ENCODE measurements at places on chromosomes 1 and 21.

DNA sequence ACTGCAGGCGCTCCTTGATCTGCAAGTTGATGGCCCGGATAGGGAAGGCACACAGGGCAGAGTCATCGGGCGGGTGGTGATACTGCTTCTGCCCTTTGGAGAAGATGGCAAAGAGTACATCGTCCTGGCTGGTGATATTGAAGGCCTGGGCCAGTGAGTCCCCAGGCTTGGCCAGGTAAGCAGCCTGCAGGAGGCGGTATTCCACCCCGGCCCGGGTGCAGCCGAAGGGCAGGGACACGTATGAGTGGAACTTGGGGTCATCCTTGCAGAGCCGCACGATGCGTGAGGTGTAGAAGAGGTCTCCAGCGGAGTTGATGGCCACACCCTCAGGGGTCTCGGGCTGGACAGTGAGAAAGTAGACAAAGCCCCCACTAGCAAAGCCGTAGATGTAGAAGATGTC is 27.4 kb downstream of the PLXNA2 start:
- DNase-seq, result no peak

- no peak for DNase-seq
Measured at GRCh38 chr21:46054031-46054430, 43.9 kb upstream of the COL6A2 start.

- no peak for DNase-seq
Measured at GRCh38 chr1:224065455-224065854, 48.5 kb upstream of the FBXO28 start.

DNA sequence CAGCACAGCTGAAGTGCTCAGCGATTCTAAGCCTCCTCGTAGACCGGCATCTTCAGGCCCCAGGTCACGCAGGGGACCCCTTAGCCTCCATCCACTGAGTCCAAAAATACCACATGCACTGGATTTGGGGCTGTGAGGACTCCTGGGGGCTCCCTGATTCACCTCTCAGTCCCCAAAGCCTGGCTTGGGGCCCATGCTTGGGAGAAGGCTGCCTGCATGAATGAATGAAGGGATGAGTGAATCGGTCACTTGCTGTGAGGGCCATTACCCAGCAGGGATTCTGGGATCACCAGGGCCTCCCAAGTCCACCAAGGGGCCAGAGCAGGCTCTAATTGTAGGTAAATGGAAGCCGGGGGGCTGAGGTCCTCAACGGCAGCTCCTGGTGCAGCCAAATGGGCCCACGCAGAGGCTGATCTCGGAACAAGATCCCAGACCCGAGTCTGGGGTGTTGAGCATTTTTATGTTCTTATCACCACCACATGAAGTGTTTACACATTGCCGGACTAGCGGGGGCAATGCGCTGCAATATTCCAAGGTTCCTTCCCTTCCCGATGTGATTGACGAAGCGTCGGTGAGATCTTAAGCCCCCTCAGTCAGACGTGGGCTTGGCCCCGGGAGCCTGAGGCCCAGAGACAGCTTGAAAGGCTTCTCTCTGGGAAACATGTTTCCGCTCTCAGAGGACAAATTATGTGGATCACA is 13.6 kb upstream of the ARHGEF16 start:
- DNase-seq, result no peak

DNA sequence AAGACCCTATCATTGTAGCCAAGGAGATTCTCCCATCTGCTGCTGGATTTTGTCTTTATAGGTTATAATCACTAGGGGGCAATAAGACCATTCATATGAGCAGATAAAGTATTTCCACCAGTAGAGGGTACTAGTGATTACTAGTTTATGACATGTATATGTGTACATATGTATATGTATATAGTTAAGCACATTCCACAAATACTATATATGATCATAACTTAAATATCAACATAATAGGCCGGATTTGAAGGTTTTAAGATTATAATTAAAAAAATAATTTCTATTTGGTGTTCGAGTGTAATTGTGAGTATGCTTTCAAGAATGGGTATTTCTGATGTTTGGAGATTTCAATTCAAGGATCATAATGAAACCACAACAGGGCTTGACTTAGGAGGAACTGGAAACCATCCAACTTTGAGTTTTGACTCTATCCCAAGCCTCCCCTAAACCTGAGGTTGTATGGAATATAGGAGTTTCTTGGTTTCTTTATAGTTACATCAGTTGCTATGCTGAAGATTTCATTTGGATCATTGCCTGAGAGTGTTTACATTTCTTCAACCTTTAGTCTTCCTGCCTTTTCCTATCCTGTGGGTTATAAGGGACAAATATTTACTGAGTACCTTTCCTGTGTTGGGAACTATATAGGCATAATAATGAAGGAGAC is 16.9 kb downstream of the TCEANC2 start:
- DNase-seq, result peak; percentile 38

- no peak for DNase-seq
Measured at GRCh38 chr1:19448491-19449439, 36.6 kb downstream of the CAPZB start.

- DNase-seq, result no peak
Measured at GRCh38 chr1:240667351-240667750, 55.4 kb upstream of the GREM2 start.

- no peak for DNase-seq
Measured at GRCh38 chr1:109466452-109467300, at the start of gene SYPL2. Gene SYPL2, plus strand, starts transcription at chr1:109466546. Its CDS starts 298 bp downstream, at chr1:109466844.

GRCh38 chr1:18100491-18101063 is 7.0 kb upstream of the IGSF21 start:
- DNase-seq, result peak; percentile 51

GRCh38 chr1:245158913-245159312 is 4.1 kb downstream of the KIF26B start:
- no peak for DNase-seq

- no peak for DNase-seq
Measured at GRCh38 chr1:185663332-185663731, 70.9 kb upstream of the HMCN1 start.

GRCh38 chr1:189103956-189104355 is 1373.7 kb downstream of the BRINP3 start:
- DNase-seq, result no peak

DNA sequence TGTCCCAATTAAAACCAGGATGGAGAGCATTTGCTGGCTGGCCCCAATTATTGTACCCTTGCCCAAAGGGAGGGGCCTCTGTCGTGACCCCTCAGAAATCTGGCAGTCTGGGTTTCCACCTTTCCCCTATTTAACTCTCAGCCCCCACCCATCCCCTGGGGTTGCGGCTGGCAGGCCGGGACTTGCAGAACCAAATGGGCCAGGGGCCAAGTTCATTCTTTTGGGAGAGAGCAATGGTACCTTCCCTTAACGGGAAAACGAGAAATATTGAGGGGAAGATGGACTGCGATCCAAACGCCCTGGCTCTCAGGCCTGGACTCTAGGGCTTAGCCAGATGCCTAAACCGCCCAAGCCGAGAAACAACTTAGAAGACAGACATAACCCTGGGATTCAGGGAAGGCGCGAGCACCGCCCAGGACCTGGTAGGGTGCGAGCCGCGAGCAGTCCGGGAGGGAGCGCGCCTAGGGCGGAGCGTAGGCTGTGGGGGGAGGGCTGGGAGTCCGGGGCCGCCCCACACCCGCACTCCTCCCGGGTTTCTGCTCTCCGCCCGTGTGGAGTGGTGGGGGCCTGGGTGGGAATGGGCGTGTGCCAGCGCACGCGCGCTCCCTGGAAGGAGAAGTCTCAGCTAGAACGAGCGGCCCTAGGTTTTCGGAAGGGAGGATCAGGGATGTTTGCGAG is at the start of gene SLC27A3:
Gene SLC27A3, plus strand, starts transcription at position 628 of the 678 bp plus-strand sequence. CDS start 91 bp downstream, outside the sequence.
- no peak for DNase-seq

- DNase-seq, result no peak
Measured at GRCh38 chr1:202162418-202163280, 2.2 kb upstream of the PTPN7 start.

- no peak for DNase-seq
Measured at GRCh38 chr21:27769763-27770162, 802.9 kb upstream of the ADAMTS5 start.

GRCh38 chr1:117396074-117396473 is 28.8 kb downstream of the MAN1A2 start:
- DNase-seq, result no peak

- no peak for DNase-seq
Measured at GRCh38 chr1:7300893-7301663, 470.0 kb upstream of the VAMP3 start.

GRCh38 chr21:40490408-40490807 is 356.6 kb downstream of the DSCAM start:
- no peak for DNase-seq

GRCh38 chr1:145962157-145963102 is 1.9 kb downstream of the ANKRD34A start:
- DNase-seq, result no peak

DNA sequence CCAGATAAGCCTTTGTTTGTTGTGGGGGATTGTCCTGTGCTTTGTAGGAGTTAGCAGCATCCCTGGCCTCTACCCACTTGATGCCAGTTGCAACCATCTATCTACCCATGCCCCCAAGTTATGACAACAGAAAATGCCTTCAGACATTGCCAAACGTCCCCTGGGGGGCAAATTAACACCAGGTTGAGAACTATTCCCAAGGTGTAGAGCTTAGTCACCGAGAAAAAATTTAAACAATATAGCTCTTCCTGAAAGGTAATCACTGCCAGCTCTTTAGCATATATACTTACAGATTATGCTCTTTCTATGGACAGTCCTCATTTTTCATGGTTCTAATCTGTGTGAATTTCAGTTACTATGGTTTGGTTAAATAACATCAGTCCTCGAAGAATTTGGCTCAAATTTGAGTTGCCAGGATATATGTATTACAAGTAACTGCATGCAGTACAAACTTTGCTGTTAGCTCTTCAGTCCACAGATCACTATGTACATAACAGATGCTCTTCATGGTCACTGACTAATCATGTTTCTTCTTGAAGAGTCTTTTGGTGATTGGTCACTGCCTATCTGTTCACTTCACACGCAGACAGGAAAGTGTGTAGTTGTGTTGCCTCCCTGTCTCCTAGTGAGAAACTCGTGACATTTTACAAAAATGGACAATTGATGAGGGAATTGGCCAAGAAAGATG is 25.2 kb downstream of the MAPKAPK2 start:
- DNase-seq, result no peak

DNA sequence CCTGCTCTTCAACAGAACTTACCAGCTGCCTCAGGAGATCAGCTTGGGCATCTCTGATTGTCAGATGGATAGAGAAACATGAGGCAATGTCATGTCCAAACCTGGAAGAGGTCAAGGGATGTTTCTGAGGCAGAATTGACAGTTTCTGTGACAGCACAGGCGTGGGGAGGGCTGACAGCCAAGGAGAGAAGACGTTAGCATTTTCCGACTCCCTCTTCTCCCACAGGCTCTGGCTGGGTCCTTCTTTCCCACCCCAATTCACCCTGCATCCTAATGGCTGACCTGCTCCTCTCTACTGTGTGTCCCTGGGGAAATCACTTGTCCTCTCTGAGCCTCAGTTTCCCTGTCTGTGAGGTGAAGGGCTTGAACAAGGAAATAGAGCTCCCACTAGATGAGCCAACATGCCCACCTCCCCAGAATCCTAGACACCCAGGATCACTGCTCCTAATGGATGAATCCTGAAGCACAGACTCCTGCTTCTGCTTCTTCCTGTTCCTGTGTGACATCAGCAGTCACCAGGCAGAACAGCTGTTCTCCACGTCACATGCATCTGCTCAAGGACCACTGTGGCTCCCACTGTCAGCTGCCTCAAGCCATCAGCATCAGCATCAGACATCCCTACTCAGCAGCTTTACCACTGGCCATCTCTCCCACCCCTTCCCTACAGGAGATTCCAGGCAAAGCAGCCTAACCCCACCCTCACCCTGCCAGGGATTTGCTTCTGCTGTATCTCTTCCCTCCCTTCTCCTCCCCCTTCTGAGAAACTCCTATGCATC is 408.0 kb downstream of the MATN1 start:
- DNase-seq, result no peak

GRCh38 chr1:97041026-97041425 is 319.4 kb downstream of the PTBP2 start:
- DNase-seq, result no peak

DNA sequence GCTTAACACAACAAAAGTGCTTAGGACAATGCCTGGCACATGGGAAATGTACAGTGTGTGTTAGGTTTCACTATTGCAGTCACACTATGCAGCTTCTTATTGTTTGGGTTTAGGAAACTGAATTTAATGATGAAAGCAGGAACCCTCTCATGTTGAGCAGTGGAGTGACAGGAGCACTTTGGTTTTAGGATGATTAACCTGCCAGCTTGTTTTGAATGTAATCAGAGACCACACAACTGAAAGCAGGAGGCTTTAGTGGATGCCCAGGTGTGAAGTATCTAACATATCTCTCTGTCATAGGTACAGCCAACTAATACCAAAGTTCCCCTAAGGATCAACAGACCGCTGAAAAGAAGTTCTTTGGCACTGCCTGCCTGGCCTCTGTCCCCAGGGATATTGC is 406.9 kb upstream of the USP24 start:
- DNase-seq, result no peak

DNA sequence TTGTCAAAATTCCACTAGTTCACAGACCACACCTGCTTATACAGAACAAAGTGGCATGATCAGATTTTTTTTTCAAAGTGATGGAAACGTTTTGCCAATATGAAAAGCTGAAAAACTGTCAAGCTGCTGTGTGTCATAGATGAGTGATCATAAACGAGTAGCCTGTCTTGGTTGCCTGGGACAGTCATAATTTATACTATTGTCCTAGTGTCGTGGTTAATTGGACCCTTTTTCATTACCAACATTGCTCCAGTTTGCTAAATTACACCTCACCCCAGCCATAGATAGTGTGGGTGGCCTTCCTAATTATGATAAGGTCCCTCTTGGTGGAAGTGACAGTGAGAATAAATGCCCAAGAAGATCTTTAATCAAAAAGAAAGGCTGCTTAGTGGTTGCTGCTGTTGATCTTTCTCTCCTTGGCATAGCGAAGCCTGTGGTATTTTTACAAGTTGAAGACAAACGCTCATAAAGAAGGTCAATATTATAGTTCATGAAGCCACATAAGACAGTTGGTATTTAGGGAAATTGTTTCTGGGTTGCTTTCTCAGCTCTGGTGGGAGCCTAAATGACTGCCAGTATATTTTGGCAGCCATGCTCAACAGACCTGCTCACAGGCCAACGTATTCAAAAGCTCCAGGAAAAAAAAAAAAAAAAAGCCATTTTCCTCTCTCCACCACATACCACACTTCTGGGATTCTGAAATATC is 478.1 kb downstream of the PLA2G4A start:
- DNase-seq, result no peak

GRCh38 chr1:168368131-168368530 is 87.5 kb downstream of the TBX19 start:
- DNase-seq, result no peak

- no peak for DNase-seq
Measured at GRCh38 chr1:116411784-116412479, 38.9 kb downstream of the ATP1A1 start.

All from memory B cell (primary cell).